Esophagus squamous epithelium (tissue), 5 donors: ENCODE measurements at places on chromosomes 12 and 14.

DNA sequence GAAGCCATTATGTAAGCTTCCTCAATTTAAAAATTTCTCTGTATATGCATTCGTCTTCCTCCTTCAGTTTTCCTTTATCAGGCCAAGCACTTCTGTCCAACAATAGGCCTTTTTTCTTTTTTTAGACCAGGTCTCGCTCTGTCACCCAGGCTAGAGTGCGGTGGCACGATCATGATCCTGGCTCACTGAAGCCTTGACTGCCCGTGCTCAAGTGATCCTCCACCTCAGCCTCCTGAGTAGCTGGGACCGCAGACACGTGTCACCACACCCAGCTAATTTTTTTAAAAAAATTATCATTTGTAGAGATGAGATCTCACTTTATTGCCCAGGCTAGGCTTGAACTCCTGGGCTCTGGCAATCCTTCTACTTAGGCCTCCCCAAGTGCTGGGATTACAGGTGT, 25.8 kb downstream of the TAOK3 start:
- no peak for DNase-seq

DNA sequence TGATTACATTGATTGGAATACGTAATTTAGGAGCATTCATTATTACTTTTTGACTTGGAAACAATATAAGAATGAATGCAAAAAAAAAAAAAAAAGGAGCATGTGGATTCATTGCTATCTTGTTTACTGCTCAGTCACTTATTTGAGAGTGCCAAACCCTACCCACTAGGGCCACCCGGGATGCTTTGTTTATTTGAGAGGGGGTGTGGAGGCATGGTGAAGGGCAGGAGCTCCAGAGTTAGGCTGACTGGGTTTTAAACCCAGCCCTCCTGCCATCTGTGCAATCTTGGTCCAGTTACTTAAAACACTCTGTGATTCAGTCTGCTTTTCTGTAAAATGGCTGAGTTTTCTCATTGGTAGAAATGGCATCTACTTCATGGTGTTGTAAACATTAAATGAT, 195.2 kb downstream of the RAD51B start:
- DNase-seq = no peak

DNA sequence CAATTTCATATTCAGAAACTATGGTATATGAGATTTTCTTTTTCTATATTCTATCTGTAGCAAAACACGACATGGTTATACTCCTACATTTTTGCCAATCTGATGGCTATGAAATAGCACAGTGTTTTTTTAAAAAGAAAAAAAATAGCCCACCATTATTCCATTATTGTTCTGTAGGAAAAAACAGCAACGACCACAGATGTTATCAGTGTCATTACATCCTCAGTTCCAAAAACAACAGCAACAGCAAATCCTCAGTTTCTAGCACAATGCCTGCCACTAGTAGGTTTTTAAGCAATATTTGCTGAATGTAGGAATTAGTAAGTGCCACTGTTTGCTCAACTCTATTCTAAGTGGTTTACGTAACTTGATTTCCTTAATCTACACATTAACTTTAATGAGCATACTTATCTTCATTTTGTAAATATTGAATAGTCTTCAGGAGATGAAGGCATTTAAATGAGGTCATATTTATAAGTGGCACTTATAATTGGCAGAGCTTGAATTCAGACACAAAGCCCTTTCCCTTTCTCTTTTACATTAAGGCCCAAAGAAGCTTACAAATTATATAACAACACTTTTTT, 8.3 kb downstream of the RNASE6 start:
- no peak for DNase-seq

GRCh38 chr12:47862881-47863280, 41.9 kb downstream of the VDR start:
- DNase-seq = no peak

DNA sequence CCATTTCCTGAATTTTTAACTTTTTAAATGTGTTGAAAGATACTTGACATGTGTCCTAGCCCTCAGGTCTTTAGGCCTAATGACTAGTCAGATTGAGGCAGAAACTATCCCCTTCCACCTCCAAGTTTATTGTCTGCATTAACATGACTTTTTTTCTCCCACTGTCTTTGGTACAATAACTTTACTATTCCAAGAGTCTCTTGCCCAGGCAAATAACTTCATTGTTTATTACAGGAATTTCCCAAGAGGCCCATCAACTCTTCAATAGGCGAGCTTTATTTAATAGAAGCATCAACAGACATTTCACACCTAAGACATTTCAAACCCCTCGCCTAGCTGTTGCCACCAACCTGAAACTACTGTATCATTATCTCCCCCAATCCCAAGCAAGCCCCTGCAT, 10.7 kb downstream of the NFKBIA start:
- DNase-seq = no peak

- DNase-seq = no peak
Measured at GRCh38 chr12:38155020-38155395, 161.6 kb upstream of the ALG10B start.

GRCh38 chr14:99839696-99840095, 46.5 kb downstream of the EML1 start:
- no peak for DNase-seq

GRCh38 chr14:67186172-67186768, 3.0 kb upstream of the GARIN2 start:
- no peak for DNase-seq

DNA sequence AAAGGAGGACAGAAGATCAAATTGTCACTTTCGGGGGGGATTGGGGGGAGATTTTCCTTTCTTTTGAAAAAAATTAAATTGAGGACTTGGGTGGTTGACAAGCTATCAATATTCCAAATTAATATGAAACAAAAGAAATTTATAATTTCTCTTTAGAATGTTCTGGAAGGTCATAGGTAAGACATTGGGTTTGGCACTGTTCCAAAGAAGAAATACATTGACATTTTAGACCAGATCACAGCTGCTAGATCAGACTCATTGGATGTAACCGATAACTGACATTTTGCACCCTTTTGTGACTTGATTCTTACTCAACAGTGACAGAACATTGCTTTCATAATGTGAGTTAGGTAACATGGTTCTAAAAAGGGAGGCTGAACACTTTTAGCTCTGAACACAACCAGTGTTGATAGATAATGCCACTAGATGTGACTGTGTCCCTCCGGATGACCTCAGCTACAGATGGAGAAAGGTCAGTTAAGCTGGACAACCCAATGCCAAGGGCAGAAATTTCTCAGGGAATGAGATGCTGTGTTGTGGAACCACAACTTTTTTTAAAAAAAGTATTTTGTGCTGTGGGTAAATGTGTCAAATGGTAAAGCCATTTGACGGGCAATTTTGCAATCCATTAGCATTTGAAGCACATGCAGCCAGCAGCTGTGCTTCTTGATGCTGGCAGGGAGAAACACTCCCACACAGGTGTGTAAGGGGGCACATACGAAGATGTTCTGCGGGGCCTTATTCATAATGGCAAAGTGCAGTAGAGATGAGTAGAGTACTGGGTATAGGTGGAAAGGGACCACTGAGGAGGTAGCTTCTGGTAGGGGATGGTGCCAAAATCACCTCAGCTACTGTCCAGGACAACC, 62.9 kb downstream of the RFX4 start:
- DNase-seq = no peak

DNA sequence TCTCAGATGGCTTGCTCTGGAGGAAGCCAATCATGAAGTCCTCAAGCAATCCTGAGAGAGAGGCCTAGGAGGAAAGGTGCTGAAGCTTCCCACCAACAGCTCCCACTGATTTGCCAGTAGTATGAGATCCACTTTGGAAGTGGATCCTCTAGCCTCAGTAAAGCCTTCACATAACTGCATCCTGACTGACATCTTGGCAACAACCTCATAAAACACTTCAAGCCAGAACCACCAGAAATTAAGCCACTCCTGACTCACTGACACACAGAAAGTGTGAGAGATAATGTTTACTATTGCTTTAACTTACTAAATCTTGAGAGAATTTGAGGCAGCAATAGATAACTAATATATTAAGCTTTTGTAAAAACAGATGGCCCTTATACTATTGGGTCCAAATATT, 11.7 kb upstream of the TMX1 start:
- DNase-seq = no peak

DNA sequence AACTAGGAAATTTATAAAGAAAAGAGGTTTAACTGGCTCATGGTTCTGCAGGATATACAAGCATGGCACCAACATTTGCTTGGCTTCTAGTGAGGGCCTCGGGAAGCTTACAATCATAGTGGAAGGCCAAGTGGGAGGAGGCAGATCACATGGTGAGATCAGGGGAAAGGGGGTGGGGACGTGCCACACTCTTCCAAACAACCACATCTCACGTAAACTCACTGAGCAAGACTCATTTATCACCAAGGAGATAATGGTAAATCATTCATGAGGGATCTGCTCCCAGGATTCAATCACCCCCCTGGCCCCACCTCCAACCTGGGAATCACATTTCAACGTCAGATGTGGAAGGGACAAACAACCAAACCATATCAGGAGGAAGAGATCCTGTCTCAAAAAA, 35.8 kb downstream of the NUMB start:
- no peak for DNase-seq

DNA sequence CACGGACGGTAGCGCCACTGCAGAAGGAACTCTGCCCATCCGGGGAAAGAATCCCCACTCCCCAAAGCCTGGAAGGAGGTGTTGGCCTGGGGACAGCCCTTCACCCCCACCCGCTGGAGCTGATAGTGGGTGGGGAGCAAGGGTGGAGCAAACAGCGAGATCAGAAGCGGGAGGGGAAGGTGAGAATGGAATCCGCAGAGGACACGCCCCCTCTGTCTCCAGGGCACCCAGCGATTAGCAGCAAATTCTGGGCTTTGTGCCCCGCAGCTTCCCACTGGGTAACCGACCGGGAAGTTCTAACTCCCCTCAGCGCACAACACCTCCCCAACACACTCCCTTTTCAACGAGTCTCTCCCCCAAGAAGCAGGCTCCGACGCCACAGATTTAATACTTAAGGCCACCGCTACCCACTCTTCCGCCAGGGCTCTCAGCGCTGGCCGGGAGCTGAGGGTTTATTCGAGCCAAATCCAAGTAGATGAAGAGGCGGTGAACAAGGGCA, 1.4 kb downstream of the SLC25A29 start:
- no peak for DNase-seq

- DNase-seq = no peak
Measured at GRCh38 chr14:36935976-36936678, 236.3 kb downstream of the SLC25A21 start.

DNA sequence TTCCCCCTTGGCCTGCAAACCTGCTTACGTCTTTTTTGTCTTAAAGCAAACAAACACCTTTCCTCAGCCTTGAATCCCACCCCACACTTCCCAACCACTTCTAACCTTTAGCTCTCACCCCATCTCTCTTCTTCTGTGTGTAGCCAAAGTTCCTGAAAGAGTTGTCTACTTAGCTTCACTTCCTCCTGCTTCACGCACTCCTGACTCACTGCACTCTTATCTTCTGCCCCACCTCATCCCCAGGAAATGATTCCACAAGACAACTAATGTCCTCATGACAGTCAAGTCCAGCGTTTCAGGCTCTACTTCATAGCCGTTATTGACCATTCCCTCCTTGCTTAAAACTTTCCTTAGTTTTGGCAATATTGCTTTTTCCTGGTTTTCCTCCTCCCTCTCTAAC, 22.4 kb downstream of the EIF2B2 start:
- no peak for DNase-seq

GRCh38 chr12:75954041-75954440, 77.5 kb downstream of the PHLDA1 start:
- no peak for DNase-seq

DNA sequence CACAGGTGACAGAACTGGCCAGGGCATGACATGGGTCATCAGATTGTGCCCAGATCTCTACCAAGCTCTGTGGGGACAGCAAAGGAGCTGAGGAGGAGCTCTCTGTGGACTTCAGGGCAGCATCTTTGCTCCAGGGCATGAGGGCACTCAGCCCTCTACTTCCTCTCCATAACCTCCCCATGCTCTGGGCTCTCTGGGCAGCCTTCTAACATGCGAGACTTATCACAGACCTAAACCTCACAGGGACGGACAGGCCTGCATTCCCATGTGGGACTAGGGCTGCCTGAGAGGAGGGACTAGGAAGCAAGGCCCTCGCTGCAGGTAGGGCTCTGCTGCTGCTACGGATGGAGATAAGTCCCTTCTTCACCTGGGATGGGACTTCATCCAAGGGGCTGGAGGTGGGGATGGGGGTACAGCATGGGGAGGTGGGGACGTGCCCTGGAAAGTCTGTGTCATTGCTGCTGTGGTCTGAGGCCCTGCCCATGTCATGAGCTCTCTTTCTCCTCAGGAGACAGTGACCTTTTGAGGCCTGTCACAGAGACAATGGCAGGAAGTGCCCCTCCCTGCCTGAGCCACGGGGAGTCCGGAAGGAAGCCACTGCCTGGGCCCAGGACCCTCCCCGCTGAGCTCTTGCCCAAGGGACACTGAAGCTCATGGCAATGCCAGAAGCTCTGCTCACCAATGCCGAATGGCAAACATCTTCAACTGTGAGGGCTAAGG, 44.1 kb downstream of the PITPNM2 start:
- no peak for DNase-seq

GRCh38 chr14:89750281-89750755, 204.2 kb downstream of the EFCAB11 start:
- no peak for DNase-seq

GRCh38 chr14:53022593-53022992, 71.7 kb upstream of the FERMT2 start:
- no peak for DNase-seq

GRCh38 chr12:51028126-51028812, 2.1 kb upstream of the SLC11A2 start:
- DNase-seq = no peak

DNA sequence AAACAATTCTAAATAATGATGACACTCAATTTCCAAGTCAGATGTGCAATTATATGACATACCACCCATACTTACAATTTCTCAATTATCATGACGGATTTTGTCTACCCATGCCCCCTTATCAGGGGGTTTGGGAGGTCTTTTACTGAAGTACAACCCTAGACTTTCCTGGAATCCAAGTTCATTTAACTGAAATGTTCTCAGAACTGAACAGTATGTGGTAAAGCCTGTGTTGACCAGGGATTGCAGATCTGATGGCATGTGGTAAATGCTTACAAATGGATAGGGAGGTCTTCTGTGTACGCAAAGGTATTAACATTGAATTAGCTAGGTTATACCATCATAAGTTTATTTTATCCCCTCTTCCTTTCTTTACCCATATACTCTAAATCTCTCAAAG, 281.8 kb downstream of the CEP128 start:
- DNase-seq = no peak

GRCh38 chr12:91017511-91018263, 12.9 kb upstream of the EPYC start:
- DNase-seq = no peak

DNA sequence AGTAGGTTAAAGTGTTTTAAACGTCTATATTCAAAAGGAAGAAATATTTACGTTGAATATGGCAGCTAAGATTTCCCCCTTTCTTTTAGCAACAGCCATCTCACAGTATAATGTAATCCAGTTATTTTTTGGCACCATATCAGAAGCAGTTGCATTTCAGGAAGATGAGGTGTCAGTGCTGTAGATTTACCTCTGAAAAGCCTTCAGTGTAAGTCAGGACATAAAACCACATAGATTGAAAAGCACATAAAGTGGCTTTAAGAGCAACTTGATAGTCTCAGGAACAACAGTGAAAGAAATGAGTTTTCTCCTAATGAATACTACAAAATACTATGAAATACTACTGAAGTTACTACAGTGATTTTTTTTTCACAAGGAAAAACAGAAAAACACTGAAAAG, 6.9 kb downstream of the MLH3 start:
- no peak for DNase-seq
